ENCODE measurements at places on chromosomes 5 and 9.

DNA sequence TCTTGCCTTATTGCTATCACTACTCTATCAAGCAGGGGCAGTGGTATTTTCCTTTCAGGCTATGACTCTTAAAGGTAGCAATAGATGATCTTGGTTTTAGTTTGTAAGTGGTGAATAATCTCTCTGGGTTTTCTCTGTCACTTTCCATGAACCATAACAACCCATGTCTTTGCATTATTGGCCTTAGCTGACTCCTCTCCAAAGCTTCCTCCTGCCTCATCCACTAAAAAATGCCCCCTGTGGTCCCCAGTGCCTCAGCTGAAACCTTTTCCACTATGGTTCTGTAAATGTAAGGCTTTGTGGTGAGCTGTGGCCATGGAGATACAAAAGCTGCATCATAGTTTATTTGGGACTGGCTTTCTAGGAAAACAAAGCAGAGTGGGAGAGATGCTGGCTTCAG, 128.8 kb downstream of the GPBP1 start:
- no peak for DNase-seq

GRCh38 chr9:77532607-77533006, 115.5 kb downstream of the GNA14 start:
- DNase-seq = no peak

DNA sequence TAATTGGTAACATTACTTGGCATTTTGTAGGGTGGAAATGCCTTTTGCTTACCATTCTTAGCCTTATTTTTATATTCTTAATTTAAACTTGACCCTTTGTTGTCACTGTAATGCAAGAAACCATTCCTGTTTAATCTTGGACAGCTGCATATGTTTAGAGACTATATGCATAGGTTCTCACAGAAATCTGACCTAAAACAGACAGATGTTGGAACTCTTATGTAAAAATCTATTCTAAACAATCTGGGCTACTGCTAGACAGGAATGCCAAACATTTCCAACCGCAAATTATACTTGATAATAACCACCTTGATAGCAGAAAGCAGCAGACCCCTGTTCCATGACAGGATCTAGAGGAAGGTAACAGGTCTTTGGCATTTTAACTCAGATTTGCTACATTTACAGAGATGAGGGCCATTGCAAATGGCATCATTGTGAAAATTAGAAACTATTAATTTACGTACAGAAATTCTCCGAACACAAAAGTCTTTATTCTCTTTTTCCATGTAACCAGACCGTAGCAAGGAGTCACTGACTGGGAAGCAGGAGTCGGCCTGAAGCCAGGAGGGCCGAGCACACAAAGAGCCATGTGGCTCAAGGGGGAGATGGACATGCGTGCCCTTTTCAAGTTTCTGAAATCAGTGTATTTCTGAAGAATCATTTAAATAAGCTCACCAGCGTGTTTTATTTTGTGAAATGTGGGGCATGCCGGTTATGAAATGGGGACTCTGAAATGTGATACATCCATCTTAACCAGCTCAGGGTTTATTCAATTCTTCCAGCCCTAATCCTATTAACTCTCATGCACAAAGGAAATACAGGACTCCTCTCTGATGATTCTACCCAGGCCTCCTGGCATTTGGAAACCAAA, 139.3 kb downstream of the AOPEP start:
- no peak for DNase-seq

- DNase-seq = no peak
Measured at GRCh38 chr5:93831449-93831848, 90.0 kb upstream of the POU5F2 start.

- DNase-seq = no peak
Measured at GRCh38 chr5:14735944-14736343, 71.4 kb downstream of the OTULIN start.
